Thymus (tissue), 14 donors: ENCODE measurements at places on chromosomes 11 and 22. TPM values are rescaled to one million over a fixed set of nuclear protein-coding genes. Genes with fewer than 3 reads are reported as not detected.

DNA sequence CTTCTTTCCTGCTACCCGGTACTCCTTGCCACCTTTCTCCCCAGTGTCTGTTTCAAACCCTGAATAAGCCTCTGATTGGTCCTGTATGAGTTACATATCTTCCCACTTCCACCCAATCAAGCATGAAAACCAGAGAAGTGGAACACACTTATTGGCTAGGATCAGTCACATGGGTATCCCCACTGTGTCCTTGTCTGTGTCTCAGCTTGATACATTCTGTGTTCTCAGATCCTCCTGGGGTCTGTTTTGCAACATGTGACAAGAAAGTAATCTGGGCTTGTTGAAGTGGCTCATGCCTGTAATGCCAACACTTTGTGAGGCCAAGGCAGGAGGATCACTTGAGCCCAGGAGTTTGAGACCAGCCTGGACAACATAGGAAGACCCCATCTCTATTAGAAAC, 23.9 kb downstream of the MCHR1 start:
- DNase-seq, result no peak
- no peak overlapping the region for H3K4me3 ChIP-seq
- H3K4me1 ChIP-seq, result peaks cover 31% of the 10 kb centered on the region
- H3K27ac ChIP-seq, result no peak overlapping the region
- peaks cover 3% of the 10 kb centered on the region for H3K36me3 ChIP-seq

DNA sequence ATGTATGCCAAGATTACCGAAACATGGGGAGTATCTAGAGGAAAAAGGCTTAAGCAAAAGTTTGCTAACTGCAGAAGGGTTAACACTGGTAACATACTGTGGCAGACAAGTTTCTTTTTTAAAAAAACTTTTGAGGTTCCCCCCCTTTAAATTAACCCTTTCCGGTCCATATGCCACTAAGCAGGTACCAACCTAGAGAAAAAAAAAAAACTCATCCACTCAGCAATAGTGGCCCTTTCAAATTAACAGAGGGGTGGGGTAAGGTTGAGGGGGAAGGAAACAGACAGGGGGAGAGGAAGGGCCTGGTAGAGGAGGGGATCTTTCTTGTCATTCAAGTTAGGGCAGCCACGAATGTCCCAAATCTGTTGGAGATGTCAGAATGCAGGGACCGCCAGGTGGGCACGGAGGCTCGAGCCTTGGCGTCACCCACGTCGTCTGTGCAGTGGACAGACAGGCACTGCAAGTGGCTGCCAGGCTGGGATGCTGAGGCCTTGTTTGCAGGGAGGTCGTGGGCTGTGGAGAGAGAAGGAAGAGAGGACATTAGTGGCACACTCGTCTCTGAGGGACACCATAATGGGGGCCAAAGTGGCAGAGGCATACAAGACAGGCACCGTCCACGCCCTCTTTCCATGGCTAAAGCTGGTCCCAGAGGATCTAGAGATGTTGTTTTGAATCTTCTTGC, 50.8 kb downstream of the MN1 start:
- H3K27ac ChIP-seq, result no peak overlapping the region
- H3K27me3 ChIP-seq, result no peaks in the 10 kb centered on the region
- no peaks in the 10 kb centered on the region for H3K36me3 ChIP-seq

DNA sequence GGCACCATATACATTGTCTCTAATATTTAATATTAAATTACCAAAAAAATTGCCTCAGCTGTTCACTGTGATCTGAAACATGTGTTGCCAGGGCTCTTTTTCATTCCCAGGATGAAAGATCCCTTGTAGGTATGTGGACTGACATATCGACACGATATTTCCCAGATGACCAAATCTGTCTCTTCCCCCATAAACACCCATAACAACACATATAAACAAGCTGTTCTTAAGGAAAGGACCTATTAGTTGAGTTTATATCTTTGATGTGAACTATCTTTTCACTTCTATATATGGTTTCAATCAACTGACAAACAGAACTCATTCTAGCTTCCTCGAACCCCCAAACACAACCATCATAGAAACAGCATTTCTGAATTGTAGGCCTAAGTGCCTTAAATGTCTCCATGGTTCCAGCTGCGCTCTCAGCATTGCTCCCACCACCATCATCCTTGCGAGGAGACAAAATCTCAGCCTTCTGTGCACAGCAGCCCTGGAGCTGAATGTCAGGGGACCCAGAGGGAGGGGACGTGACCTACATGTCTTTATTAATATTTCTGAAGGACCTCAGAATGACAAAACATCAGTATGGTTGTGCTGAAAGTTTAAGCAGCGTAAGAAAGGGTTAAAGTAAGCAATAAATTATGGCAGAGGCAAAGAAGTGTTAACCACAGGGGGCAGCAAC, 67.0 kb downstream of the ETS1 start:
- peak overlapping the region; percentile 89 for H3K4me3 ChIP-seq
- peak; percentile 69 for DNase-seq
- H3K4me1 ChIP-seq, result peaks cover 24% of the 10 kb centered on the region
- no peaks in the 10 kb centered on the region for H3K27me3 ChIP-seq
- peaks cover 20% of the 10 kb centered on the region for H3K36me3 ChIP-seq
- H3K27ac ChIP-seq, result peak overlapping the region; percentile 97

Gene CNTF
- total RNA-seq, result 0.66 TPM

DNA sequence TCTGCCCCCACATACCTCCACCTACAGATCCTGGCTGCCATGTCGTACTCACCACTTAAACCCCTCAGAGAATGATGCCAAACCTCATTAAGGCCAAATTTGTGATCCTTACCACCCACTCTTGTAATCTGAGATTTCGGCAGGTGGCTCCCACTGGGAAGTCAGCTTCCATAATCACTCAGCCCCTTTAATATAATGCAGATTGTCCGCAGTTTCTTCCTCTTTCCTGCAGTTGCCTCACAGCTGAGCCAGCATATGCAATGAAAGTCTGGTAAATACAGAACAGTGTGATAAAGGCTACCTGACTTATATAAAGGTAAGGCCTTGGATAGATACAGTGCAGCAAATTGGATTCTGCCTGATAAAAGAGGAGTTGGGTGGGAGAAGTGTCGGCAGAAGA, 515.2 kb upstream of the TENM4 start:
- no peaks in the 10 kb centered on the region for H3K36me3 ChIP-seq
- no peak overlapping the region for H3K4me3 ChIP-seq
- H3K27me3 ChIP-seq, result no peaks in the 10 kb centered on the region
- DNase-seq, result no peak

GRCh38 chr11:1839204-1839923, 583 bp downstream of the TNNI2 start:
- peaks cover 41% of the 10 kb centered on the region for H3K4me1 ChIP-seq
- no peak overlapping the region for H3K27ac ChIP-seq
- H3K4me3 ChIP-seq, result no peak overlapping the region
- no peaks in the 10 kb centered on the region for H3K36me3 ChIP-seq
- no peak for DNase-seq

DNA sequence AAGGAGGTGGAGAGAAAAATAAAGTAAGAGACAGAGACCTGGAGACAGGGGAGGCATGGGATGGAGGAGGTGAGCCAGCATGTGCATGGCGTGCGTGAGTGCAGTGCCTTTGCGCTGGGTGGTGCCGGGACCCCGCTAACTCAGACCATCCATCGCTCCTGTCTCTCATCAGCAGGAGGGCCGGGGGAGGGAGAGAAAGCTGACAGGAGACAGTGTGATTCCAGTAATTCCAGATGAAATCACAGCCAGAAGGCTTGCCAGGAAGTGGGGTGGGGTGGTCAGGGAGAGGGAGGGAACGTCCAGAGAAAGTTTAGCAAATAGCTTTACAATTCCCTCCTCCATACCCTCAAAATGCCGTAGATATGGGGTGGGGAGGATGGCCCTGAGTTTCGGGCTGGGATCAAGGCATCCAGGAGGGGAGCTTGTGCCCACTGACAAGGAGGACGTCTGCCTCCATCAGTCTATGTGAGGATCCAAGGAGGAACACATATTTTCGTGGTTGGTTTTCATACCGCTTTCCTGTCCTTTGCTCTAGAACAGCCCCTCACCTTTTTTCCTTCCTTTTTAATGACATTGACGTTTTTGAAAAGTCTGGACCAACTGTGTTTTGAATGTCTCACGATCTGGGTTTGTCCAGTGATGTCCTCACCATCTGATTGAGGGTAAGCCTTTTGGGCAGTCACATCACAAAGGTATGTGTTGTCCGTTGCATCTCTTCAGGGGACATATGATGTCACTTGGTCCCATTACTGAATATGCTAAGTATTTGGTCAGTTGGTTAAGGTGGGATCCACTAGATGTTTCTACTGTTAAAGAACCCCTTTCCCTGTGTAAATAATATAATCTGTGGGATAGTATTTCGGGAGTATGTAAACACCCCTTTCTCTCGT, 567.3 kb downstream of the MIAT start:
- no peaks in the 10 kb centered on the region for H3K4me1 ChIP-seq
- H3K27ac ChIP-seq, result no peak overlapping the region
- no peaks in the 10 kb centered on the region for H3K36me3 ChIP-seq
- DNase-seq, result no peak

Gene FUT4
- total RNA-seq, result 5.0 TPM

- DNase-seq, result no peak
- H3K4me1 ChIP-seq, result no peaks in the 10 kb centered on the region
- H3K27ac ChIP-seq, result no peak overlapping the region
- H3K27me3 ChIP-seq, result no peaks in the 10 kb centered on the region
- H3K4me3 ChIP-seq, result no peak overlapping the region
Measured at GRCh38 chr11:10979529-10979928, 121.7 kb upstream of the ZBED5 start.

Gene UPK3A
- 0.47 TPM for total RNA-seq

GRCh38 chr11:96038046-96038445, 114.1 kb upstream of the MTMR2 start:
- no peak overlapping the region for H3K27ac ChIP-seq
- H3K27me3 ChIP-seq, result no peaks in the 10 kb centered on the region
- DNase-seq, result no peak
- no peaks in the 10 kb centered on the region for H3K4me1 ChIP-seq

Gene SLN
- total RNA-seq, result 2.6 TPM

- no peak for DNase-seq
- H3K27ac ChIP-seq, result peak overlapping the region; percentile 53
- no peaks in the 10 kb centered on the region for H3K36me3 ChIP-seq
- H3K4me1 ChIP-seq, result peaks cover 16% of the 10 kb centered on the region
- H3K27me3 ChIP-seq, result no peaks in the 10 kb centered on the region
Measured at GRCh38 chr11:63560506-63561180, 2.5 kb downstream of the PLAAT2 start.

Gene MMP8
- total RNA-seq, result 2.0 TPM

Gene CD3G
- total RNA-seq, result 227 TPM

DNA sequence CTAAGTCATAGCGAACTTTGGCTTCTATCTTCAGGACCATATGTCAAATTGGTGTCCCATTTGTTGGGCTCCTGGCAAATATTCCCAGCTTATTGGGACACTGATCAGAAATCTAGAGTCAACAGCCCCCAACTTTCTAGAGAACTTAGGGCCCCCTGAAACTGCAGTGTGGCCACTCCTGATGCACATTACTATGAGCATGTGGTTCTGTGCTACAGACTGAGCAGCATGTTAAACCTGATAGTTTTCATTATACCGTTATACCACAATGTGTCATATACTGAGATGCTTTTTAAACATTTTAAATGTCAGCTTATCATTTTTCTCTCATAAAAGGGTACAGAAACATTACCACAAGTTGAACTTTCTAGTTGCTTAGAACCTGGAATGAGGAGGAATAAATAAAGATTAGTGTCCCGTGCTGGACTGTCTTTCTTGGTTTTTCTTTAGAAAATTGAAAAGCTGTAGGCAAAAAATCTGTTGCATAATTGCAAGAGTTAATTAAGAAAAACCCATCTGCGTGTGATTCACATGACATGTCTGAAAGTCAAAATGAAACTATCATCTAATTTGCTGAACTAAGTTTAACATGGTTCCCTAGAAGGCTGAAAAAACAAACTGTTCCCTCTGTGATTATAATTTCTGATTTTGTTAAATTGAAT, 16.4 kb upstream of the CTSC start:
- no peak overlapping the region for H3K27ac ChIP-seq
- H3K27me3 ChIP-seq, result no peaks in the 10 kb centered on the region
- H3K4me1 ChIP-seq, result no peaks in the 10 kb centered on the region
- no peaks in the 10 kb centered on the region for H3K36me3 ChIP-seq
- no peak for DNase-seq

- H3K27ac ChIP-seq, result no peak overlapping the region
- DNase-seq, result no peak
- no peaks in the 10 kb centered on the region for H3K36me3 ChIP-seq
- no peaks in the 10 kb centered on the region for H3K4me1 ChIP-seq
Measured at GRCh38 chr11:97525273-97525672, 1135.5 kb downstream of the JRKL start.

DNA sequence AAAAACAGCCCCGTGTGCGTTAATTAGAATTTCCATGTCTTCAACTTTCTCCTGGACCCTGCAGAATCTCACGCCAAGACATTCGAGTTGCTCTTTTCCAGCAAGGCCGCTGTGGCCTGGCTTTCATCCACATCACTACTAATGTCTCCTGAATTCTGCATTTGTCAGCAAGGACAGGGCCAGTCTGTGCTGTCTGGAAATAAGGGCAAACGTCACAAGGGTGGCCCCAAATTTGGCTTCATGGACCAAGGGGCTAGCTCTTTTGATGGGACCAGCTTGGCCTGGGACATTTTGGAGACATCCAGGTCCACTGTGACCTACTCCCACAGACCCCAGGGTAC, 33.4 kb downstream of the KCNQ1OT1 start:
- H3K4me3 ChIP-seq, result no peak overlapping the region
- H3K27me3 ChIP-seq, result no peaks in the 10 kb centered on the region

- H3K27me3 ChIP-seq, result no peaks in the 10 kb centered on the region
- peak overlapping the region; percentile 70 for H3K4me3 ChIP-seq
- no peak for DNase-seq
- H3K4me1 ChIP-seq, result peaks cover 16% of the 10 kb centered on the region
Measured at GRCh38 chr11:65334696-65335295, 1.1 kb downstream of the DPF2 start.

DNA sequence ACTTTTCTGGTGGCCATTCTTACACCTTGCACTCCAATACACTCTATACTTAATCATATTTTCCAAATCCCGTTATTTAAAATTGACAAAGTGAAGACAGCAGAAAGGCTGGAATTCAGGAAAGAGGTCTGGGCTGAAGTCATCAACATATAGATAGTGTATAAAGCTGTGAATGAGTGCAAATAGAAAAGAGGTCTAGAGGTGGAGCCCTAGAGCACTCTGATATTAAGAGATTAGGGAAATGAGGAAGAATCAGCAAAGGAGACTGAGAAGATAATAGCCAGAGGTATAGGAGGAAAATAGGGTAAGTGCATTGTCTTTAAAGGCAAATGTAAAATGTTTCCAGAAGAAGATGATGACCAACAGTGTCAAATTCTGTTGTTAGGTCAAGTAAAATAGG, 7.9 kb downstream of the CTR9 start:
- no peak overlapping the region for H3K27ac ChIP-seq
- H3K27me3 ChIP-seq, result no peaks in the 10 kb centered on the region
- H3K4me1 ChIP-seq, result no peaks in the 10 kb centered on the region
- DNase-seq, result no peak
- no peak overlapping the region for H3K4me3 ChIP-seq

GRCh38 chr11:34199525-34199924, 94.1 kb downstream of the NAT10 start:
- no peaks in the 10 kb centered on the region for H3K36me3 ChIP-seq
- no peaks in the 10 kb centered on the region for H3K27me3 ChIP-seq
- DNase-seq, result no peak
- peaks cover 9% of the 10 kb centered on the region for H3K4me1 ChIP-seq
- H3K27ac ChIP-seq, result no peak overlapping the region
- no peak overlapping the region for H3K4me3 ChIP-seq

- no peak for DNase-seq
- H3K27me3 ChIP-seq, result no peaks in the 10 kb centered on the region
- H3K36me3 ChIP-seq, result no peaks in the 10 kb centered on the region
- no peak overlapping the region for H3K27ac ChIP-seq
- no peak overlapping the region for H3K4me3 ChIP-seq
Measured at GRCh38 chr11:1717745-1718144, 20.8 kb downstream of the KRTAP5-6 start.

- no peaks in the 10 kb centered on the region for H3K36me3 ChIP-seq
- peaks cover 5% of the 10 kb centered on the region for H3K27me3 ChIP-seq
- H3K4me1 ChIP-seq, result no peaks in the 10 kb centered on the region
- DNase-seq, result no peak
- no peak overlapping the region for H3K27ac ChIP-seq
- H3K4me3 ChIP-seq, result no peak overlapping the region
Measured at GRCh38 chr11:116454020-116454645, 318.7 kb downstream of the BUD13 start.
